Regular cardiac myocyte (primary cell): ENCODE measurements at places on chromosomes 11 and 22. TPM values are rescaled to one million over a fixed set of nuclear protein-coding genes. Genes with fewer than 3 reads are reported as not detected.

The RFPL3 gene
- not detected in 2 replicates for total RNA-seq

The TMPRSS6 gene
- not detected in 2 replicates for total RNA-seq

The FXYD2 gene
- total RNA-seq: 0.38 and 1.4 TPM in 2 replicates

The ADM gene
- total RNA-seq: 215 and 1,405 TPM in 2 replicates

The PNPLA5 gene
- total RNA-seq: under 0.01 TPM in 1 of 2 replicates, not detected in the other

The GAL gene
- total RNA-seq: not detected in 2 replicates

The ABCG4 gene
- 0.19 and 0.28 TPM in 2 replicates for total RNA-seq

The MLC1 gene
- total RNA-seq: 0.38 and 2.8 TPM in 2 replicates

The PLA2G3 gene
- not detected in 2 replicates for total RNA-seq

The MIOX gene
- under 0.01 TPM in 1 of 2 replicates, not detected in the other for total RNA-seq

The FADS1 gene
- 35.1 and 48.2 TPM in 2 replicates for total RNA-seq

The SLCO2B1 gene
- total RNA-seq: 0.38 TPM in 1 of 2 replicates, not detected in the other

The PRG2 gene
- under 0.01 and 2.3 TPM in 2 replicates for total RNA-seq

The CRELD2 gene
- total RNA-seq: 96.1 and 128 TPM in 2 replicates

The MMP8 gene
- under 0.01 TPM in 1 of 2 replicates, not detected in the other for total RNA-seq

The OR51B5 gene
- total RNA-seq: 0.28 TPM in 1 of 2 replicates, not detected in the other

The PUS3 gene
- total RNA-seq: 13.2 and 13.4 TPM in 2 replicates

The C1QTNF6 gene
- total RNA-seq: 3.5 and 5.6 TPM in 2 replicates

The F2 gene
- 0.19 and 0.28 TPM in 2 replicates for total RNA-seq

The SCGB1D2 gene
- total RNA-seq: not detected in 2 replicates

The RAG2 gene
- total RNA-seq: not detected in 2 replicates

The SPDYC gene
- total RNA-seq: not detected in 2 replicates

The TSPAN32 gene
- not detected in 2 replicates for total RNA-seq

The ART1 gene
- total RNA-seq: not detected in 2 replicates

The DKK3 gene
- total RNA-seq: 89.1 and 345 TPM in 2 replicates

The C11orf86 gene
- not detected in 2 replicates for total RNA-seq

The DNAJB13 gene
- under 0.01 and 0.38 TPM in 2 replicates for total RNA-seq

The ACRV1 gene
- not detected in 2 replicates for total RNA-seq

The FOXRED2 gene
- total RNA-seq: 3.4 and 7.1 TPM in 2 replicates

The OR4C6 gene
- total RNA-seq: not detected in 2 replicates

The MUC15 gene
- total RNA-seq: not detected in 2 replicates

The SESN3 gene
- 12.1 and 19.4 TPM in 2 replicates for total RNA-seq

The C11orf98 gene
- 21.4 and 48.1 TPM in 2 replicates for total RNA-seq

The ME3 gene
- 23.4 and 42.6 TPM in 2 replicates for total RNA-seq

The CHEK1 gene
- total RNA-seq: 22.3 and 42.9 TPM in 2 replicates

The OR8G5 gene
- not detected in 2 replicates for total RNA-seq

The AIFM3 gene
- 0.56 and 0.58 TPM in 2 replicates for total RNA-seq

The TIMP3 gene
- total RNA-seq: 175 and 211 TPM in 2 replicates

The VPREB1 gene
- total RNA-seq: not detected in 2 replicates

The CCDC15 gene
- total RNA-seq: 0.85 and 3.6 TPM in 2 replicates

The GGTLC2 gene
- total RNA-seq: not detected in 2 replicates

The OR5F1 gene
- total RNA-seq: not detected in 2 replicates

The PARVG gene
- total RNA-seq: under 0.01 TPM in 2 replicates

The KRTAP5-10 gene
- not detected in 2 replicates for total RNA-seq

The NRIP3 gene
- total RNA-seq: 16.6 and 28.2 TPM in 2 replicates

The NKAPD1 gene
- total RNA-seq: 21.1 and 27.9 TPM in 2 replicates

The ACTN3 gene
- under 0.01 and 0.28 TPM in 2 replicates for total RNA-seq

The TYR gene
- not detected in 2 replicates for total RNA-seq

The TOB2 gene
- 9.0 and 19.9 TPM in 2 replicates for total RNA-seq

The SLC43A1 gene
- 7.5 and 13.0 TPM in 2 replicates for total RNA-seq

The SCARF2 gene
- total RNA-seq: 21.5 and 25.9 TPM in 2 replicates

The DGCR6 gene
- 0.19 and 2.3 TPM in 2 replicates for total RNA-seq
